ENCODE measurements at places on chromosomes 1 and 21.

DNA sequence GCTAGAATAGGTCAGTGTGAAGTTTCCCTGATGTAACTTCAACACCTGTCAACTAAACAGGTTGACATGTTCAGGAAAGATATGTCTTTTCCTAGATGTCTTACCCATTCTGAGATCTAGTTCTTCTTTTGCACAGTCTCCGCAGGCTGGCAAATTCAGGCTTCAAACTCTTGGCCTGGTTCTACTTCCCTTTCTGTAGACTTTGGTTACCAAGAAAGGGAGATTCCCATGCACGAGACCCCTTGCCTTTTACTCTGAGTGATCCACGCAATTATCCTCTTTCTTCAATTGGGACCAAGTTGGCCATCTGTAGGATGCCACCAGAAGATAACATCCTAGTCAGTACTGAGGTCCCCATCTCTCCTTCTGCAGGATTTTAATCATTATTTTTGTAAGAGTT is 2.0 kb downstream of the CFAP45 start:
- no peak for DNase-seq

GRCh38 chr1:193283016-193283415 is 96.6 kb upstream of the B3GALT2 start:
- no peak for DNase-seq

- DNase-seq, result no peak
Observed at GRCh38 chr1:160634543-160635491, 12.0 kb downstream of the SLAMF1 start.

- DNase-seq, result no peak
Observed at GRCh38 chr21:42725416-42725930, 72.1 kb downstream of the PDE9A start.

DNA sequence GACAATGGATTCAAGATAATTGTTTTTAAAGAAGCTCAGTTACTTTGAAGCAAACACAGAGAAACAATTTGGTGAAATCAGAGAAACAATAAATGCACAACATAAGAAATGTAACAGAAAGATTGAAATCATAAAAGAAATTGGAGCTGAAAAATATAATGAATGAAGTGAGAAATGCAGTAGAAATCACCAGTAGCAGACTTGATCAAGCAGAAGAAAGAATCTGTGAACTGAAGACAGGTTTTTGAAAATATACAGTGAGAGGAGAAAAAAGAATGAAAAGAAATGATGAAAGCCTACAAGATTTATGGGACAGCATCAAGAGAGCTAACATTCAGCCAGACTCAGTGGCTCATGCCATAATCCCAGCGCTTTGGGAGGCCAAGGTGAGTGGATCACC is 4.2 kb upstream of the SELP start:
- DNase-seq, result no peak

- no peak for DNase-seq
Observed at GRCh38 chr1:193850745-193851144, 664.3 kb upstream of the B3GALT2 start.

GRCh38 chr1:218665221-218665620 is 320.1 kb downstream of the TGFB2 start:
- no peak for DNase-seq

DNA sequence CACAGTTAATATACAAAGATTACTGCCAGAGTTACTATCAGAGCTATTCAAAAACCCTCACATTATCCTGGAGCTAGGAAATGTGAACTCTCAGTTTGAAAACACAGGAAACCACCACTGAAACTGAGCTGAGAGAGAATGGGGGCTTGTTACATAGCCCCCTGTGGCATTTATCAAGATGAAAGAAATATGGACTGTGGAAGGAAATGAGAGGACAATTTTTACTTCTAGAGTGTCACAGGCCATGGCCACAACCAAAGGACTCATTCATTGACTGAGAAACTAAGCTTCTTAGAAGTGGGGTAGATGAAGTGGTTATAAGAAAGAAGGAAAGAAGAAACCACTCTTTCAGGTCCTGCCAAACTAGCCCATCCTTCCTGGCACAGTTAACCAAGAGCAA is 25.3 kb downstream of the DSTYK start:
- DNase-seq, result no peak

DNA sequence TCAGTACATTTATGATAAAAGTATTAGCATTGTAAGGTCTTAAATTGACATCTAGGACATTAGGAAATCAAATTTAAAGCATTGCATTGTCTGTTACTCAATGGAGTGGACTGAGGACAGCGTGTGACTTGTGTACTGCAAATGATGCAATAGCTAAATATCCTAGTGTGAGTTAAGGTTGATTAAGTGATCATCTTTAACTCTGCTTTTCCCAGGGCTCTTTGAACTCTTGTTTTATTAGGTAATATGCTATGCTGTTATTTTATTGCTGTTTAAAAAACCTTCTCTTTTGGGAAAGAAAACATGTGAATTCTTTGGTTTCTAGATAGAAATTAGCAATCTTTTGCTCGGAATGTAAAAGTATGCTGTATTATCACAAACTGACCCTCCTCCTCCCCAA is 38.6 kb downstream of the NFIA start:
- DNase-seq, result no peak

DNA sequence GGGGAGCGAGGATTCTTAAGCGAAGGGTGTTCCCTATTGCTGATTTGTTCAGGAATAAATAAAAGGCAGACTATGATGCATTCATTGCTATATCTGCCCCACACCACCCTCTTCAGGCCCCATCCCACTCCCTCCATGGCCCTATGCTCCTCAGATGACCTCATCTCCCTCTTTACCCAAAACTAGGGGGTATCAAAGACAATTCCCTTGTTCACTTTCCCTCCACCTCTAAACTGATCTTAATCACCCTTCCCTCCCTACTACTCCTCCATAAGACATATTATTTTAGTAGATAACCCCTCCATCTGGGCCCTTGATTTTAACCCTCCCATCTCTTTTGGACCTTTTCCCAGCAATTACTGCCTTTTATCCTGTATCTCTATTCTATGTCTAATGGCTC is 434.9 kb upstream of the RUNX1 start:
- DNase-seq, result no peak

DNA sequence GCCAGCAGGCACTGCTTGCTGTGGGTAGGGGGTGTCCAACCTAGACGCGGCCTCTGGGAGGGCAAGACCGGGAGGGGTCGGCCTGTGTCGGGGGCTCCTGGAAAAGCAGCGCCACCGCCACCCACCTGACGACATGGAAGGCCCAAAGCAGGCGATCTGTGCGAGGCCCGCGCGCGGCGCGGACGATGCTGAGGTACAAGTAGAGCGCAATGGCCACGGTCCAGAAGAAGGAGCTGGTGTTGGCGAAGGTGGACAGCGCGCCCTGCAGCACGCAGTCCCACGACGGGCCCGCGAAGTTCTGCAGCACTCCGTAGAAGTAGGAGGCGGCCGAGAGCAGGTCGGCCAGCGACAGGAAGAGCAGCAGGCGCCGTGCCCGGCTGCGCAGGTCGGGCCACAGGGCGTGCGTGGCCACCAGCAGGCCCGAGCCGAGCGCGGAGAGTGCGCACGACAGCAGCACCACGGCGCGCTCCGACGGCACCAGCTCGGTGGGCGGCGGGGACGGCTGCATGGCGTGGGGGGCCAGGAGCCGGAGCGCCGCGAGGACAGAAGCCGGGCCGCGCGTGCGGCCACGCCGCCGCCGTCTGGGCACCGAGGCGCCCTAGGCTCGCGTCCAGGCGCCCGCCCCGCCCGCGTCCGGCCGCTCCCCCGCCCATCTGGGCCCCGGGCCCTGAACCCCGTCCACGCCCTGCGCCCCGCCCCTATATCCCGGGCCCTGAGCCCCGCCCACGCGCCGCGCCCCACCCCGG is at the start of gene GPR157:
TSS of gene GPR157 (minus strand) at position 583 of the 746 bp plus-strand sequence. CDS start at position 508, 75 bp downstream.
- DNase-seq, result peak; percentile 40

DNA sequence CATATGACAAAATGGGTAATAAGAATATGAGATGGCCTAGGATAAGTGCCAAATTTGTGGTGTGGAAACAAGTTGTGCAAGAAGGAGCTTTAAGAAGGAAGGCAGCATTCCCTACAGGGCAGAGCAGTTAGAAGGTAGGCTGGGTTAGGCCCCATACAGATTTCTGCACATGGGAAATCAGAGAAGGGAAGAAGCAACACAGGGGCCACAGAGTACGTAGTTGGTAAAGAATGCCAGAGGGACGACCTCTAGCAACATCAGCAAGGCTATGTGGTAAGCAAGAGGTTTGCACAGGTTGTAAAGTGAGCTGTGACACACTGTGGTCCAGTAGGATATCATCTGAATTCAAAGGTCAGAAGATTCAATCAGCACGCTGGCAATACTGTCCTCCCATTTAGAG is 765.6 kb upstream of the B3GALT2 start:
- no peak for DNase-seq

GRCh38 chr1:202505356-202505755 is 156.9 kb downstream of the PPP1R12B start:
- no peak for DNase-seq

DNA sequence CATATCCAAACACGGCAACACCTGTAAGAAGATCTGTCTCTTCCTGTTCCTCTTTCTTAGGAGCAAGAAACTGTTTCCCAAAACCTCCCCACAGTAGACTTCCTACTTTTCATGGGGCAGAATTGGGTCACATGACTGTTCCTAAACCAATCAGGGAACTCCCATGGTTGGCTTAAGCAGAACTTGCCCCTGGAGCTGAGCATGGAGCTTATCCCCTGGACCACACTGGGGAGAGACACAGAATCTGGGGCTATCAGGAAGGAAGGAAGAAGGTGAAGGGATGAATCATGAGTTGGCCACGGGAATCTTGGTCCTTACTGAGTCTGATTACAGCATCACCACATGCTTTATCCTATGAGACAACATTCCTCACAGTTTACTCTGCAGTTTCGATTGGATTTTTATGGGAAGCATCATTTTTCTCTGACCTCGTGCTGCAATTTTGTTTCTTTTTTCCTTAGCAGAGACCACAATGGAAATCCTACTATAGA is 81.8 kb downstream of the CDC7 start:
- DNase-seq, result no peak

- no peak for DNase-seq
Observed at GRCh38 chr1:8214501-8215173, 103.3 kb upstream of the SLC45A1 start.

DNA sequence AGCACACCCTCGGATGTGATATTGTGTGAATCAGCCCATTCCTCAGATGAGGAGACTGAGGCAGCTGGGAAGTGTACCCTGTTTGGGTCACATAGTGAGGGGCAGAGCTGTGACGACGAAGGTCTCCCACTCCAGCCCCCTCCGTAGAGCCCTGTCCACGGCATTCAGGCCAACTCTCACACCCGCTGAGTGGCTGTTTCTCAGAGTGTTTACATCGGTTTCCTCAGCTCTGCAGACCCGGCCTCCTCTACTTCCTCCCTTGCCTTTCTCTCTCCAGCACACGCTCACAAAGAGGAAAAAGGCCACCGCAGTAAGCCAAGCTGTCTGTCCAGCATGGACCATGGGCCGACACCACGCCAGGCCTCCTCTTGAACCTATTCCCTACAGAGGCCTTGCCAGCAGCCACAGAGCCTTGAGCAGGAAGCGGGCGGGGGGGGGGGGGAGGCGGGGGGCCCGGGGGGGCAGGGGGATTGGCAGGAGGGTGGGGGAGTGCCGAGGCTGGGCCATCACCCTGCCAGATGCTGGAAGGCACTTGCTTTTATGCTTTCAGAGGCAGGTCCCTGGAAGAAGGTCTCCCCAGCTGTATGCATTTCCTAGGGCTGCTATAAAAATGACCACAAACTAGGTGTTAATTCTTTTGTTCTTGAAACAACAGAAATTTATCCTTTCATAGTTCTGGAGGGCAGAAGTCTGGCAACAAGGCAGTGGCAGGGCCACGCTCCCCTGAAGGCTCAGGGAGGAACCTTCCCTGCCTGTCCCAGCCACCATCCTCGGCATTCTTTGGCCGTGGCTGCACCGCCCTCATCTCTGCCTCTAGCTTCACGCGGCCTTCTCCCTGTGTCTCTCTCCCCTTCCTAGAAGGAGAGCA is 178.4 kb downstream of the PSMG1 start:
- DNase-seq, result no peak

GRCh38 chr1:184974056-184974836 is at the start of gene NIBAN1:
Gene NIBAN1, minus strand, starts transcription at chr1:184974508. Its CDS starts 152 bp downstream, at chr1:184974356.
- DNase-seq, result no peak

GRCh38 chr1:18962855-18963737 is 6.6 kb upstream of the IFFO2 start:
- DNase-seq, result no peak

- no peak for DNase-seq
Observed at GRCh38 chr1:18261891-18262290, 154.3 kb downstream of the IGSF21 start.

- no peak for DNase-seq
Observed at GRCh38 chr1:200035397-200035955, 8.0 kb downstream of the NR5A2 start.

DNA sequence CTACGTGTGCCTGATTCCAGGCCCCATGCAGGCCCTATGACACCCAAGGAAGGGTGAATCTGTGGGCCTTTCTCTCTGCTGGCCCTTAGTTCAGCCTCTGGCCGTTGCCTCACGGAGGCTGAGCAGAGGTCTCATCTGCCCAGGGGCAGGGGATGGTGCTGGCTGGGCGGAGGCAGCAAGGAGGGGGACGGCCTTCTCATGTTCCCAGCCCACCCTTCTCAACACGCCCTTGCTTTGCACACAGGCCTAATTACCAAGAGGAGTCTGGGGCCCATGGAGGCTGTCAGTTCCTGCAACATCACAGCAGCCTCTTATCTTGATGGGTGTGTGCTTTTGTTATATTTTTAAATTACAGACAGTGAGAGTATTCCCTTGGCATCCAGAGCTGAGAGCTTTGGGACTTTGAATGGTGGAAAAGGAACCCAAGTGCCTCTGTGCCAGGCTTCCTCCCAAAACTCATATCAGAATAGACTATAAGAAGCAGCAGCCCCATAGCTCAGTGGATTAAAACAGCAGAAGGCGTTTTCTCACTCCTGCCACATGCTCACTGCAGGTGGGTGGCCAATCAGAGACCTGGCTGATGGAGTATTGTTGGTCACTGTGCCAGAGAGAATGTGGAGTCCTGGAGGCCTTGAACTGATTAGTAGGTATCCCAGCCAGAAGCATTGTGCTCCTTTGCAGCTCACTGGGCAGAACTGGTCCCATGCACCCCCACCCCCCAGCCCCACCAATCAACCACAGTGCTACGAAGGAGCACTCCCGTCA is 164.9 kb downstream of the CAMTA1 start:
- DNase-seq, result no peak

GRCh38 chr1:50490640-50491039 is 67.4 kb upstream of the DMRTA2 start:
- DNase-seq, result no peak

DNA sequence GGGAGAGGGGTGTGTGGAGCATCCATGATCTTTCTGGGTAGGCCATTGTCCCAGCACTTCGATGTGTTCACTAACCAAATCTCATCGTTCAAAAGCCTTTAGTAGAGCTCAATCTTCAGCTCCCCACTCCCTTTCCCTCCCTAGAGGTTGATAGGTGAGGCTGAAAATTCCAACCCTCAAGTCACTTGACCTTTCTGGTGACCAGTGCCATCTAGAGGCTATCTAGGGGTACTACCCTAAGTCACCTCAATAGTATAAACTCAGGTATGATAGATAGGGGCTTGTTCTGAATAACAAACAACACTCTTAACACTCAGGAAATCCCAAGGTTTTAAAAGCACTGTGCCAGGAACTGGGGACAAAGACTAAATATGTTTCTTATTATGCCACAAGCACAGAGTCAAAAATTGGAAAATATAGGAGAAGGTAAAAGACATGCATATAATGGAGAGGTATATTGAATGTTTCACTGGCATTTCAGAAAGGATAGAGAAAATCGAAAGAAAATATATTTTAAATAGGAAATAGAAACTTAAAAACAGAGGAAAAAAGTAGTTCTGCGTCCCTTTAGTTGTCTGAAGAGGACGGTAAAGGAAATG is 42.9 kb upstream of the CD53 start:
- no peak for DNase-seq
